ENCODE measurements at places on chromosomes 6 and 20.

DNA sequence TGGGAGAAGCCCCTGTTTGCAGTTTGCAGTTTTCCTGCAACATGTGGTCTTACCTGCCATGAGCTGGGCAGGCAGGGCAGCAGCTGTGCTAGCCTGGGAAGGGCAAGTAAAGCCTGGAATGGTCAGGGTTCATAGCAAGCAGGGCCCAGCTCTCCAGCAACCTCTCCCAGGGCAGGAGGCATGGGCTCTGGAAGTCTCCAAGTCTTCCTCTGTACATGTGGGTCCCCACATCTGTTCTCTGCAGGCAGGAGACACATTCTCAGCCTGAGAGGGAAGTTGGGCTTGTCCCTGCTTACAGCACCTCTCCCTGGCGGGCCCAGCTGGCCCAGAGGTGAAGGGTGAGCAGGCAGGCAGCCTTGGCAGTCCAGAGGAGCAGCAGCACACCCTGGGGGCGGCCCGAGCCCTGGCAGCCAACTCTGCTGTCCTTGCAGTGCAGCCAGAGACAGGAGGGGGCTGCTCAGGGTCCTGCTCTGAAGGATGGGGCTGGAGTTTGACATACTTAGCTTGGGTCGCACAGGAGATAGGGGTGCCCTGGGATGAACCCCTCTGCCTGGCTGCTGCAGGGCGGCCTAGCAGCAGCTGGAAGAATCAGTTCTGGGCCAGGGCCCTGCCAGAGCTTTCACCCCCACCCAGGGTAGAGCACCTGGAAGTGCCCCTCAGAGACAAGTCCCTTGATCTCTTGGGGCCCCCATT, 176.0 kb downstream of the MRPL14 start:
- DNase-seq, result no peak

DNA sequence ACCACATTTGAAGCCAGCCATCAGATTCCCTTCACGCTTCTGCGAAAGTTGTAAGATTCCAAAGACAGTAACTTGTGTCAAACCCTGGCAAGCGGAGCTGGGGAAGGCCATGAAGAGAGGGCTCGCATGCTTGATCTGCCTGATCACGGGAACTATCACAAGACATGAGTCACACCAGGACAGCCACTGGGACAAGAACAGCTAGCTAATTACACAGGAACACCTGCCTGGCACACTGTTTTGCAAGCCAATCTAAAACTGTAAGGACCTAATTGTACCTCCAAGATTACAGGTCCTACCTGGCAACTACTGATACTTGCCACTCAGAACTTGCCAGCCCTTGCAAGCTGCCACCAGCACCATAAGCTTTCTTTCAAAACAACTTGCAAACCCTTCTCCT, 289.3 kb downstream of the KIF16B start:
- DNase-seq, result no peak

GRCh38 chr6:111803804-111804203, 69.4 kb downstream of the FYN start:
- no peak for DNase-seq

GRCh38 chr20:37529214-37529967, 1.7 kb upstream of the BLCAP start:
- no peak for DNase-seq

DNA sequence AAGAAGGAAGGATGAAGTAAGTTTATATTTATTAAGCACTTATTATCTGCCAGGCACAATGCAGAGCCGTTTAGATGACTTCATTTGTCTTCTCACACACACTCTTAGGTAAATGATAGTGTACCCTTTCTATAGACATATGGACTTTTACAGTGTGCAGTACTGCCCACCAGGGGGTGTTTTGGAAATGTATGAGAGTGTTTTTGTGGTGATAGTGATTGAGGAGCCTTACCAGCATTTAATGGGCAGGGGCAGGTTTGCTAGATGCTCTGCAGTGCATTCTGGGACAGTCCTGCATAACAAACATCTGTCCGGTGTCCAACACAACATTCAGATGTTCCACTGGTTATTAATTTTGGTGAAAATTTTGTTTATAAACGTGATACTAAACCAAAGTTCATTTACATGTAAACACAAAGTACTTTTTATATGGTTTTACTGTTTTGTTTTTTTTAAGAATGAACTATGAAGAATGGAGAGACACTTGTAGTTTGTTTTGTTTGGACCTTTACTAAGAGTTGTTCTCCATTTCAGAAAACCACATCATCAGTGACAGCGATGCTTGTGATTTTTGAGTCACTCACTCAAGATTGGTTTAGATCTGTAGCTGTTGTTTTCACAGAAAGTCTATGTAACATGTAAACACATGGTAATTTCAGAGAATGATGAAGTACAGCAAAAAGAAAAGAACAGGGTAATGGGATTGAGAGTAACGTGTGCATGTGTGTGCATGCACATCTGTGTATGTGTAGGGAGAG, 19.9 kb downstream of the KCNS1 start:
- DNase-seq, result no peak

DNA sequence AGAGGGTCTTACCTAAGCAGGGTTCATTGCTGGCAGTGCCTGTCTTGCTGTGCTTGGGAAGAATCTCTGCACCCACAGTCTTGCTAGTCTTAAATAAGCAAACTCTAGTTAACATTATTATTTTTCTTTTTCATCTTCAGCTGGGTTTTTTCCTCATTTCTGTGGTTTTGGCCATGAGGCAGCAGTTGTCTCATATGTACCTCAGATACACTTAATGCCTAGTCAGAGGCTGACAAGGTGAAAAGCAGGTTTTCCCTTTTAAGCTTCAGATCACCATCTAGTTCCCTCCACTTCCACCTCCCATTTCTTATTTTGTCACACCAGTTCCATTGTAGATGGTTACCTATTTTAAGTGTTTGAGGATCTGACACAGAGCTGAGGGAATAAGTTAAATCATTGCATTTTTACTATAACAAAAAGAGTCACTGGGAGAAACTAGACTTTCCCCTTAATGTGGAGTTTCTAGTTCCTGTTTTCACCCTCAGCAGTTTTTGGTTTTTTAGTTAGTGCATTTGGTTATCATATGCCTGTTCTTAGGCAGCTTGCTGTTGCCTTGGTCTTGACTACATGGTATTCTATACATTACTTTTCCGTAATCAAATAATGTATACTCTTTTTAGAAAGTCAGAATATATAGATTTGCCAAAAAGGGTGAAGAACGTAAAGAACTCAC, 46.0 kb downstream of the AFDN start:
- no peak for DNase-seq

DNA sequence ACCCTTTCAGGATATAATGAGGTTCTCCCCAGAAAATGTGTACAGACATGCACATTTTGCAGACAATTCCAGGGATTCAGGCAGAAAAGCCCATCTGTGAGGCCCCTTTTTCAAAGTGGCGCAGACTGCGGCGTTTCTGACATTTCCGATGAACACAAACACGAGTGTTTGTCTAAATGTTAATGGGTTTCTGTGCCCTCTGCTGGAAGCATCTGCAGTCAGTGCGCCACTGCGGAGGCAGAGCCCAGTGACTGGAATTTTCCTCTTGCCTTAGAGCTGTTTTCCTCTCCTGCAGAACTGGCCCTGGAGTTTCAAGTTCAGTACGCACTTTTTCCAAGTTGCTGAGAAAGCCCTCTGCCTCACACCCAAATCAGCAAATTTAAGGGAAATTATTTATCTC, 15.3 kb downstream of the ANKRD60 start:
- no peak for DNase-seq

DNA sequence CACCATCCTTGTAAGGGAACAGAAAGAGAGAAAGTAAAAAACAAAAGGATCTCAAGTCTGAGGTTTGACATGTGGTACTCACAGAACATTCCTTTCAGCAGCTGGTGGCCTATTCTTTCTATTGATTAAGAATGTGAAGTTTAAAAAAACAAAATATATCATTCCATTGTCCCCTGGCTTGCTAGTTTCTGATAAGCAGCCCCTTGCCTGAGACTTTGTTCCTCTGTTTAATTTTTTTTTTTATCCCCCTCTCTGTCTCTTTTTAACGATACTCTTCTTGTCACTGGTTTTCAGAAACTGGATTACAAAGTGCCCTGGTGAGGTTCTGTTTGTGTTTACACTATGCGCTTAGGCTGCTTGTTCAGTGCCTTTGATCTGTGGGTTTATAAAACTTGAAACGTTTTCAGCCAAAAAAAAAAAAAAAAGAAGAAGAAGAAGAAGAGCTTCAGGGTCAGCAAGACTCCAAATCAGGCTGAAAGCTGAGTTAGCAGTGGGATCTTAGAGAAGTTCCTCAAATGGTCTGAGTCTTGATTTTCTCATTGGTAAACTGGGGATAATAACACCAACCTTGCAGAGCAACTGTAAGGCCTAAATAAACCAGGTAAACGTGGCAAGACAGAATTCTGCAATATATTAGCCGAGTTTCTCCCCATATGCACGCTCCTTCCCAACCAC, 45.1 kb upstream of the SLC22A23 start:
- DNase-seq, result no peak

DNA sequence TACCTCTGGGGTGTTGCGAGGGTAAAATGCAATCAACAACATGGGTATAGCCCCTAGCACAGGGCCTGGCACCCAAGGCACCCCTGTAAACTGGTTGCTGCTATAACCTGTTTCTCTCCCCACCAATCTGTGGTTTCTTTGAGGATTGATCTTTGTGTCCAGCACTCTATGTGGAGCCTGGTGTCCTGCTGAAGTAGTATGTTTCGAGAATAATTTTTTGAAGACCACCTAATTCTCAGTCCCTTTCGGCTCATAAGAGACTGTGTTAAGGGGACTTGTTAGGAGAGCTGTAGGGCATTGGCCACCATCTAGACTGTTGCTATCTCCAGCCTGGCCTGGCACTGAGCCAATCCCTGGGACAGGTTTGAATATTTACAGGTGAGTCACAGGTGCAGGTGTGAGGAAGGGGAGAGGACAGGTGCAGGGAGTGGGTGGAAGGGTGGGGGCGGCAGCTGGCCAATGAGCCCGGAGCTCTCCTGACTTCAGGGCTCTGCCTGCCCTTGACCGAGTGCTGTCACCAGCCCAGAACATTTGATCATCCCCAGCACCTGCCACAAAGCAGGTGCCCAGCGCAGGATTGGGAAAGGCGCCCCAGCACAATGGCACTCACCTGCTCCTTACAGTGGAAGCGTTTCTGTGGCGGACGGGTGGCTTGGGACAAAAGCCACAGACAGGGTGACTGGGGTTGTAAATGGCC, 8.1 kb upstream of the C20orf144 start:
- DNase-seq, result no peak

DNA sequence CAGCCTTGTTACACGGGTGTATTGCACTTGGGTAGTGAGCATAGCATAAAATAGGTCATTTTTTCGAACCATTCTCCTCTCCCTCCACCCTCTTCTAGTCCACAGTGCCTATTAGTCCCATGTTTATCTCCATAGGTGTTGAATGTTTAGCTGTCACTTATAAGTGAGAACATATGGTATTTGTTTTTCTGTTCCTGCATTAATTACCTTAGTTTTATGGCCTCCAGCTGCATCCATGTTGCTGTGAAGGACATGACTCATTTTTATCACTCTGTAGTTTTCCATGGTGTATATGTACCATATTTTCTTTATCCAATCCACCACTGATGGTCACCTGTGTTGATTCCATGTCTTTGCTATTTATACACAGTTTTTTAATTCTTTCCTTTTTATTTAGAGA, 889.5 kb downstream of the EYS start:
- DNase-seq, result no peak

GRCh38 chr6:137976430-137976829, 109.4 kb downstream of the TNFAIP3 start:
- DNase-seq, result no peak

DNA sequence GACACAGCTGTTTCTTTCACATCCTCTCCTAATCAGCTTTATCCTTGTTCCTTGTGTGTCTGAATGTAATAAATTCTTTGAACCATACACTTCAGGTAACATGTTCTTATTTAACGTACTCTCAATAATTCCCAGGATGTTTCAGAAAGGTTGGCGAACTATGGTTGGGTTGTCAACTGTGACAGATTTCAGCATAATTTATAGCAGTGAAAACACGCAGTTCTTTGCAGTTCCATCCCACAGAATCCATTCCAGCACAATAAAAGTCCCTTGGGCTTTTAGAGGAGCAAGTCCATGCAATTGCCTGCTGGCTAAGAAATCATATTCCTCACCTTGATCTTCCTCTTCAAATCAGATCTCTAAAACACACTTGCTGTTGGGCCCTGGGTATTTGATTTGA, 119.3 kb downstream of the COL9A1 start:
- no peak for DNase-seq

GRCh38 chr6:118889163-118889562, 4.8 kb upstream of the ASF1A start:
- no peak for DNase-seq

GRCh38 chr6:16055852-16056251, 73.0 kb upstream of the MYLIP start:
- DNase-seq, result no peak

- DNase-seq, result no peak
These were observed 121.7 kb downstream of the SMOC2 start for GRCh38 chr6:168562576-168563151.

DNA sequence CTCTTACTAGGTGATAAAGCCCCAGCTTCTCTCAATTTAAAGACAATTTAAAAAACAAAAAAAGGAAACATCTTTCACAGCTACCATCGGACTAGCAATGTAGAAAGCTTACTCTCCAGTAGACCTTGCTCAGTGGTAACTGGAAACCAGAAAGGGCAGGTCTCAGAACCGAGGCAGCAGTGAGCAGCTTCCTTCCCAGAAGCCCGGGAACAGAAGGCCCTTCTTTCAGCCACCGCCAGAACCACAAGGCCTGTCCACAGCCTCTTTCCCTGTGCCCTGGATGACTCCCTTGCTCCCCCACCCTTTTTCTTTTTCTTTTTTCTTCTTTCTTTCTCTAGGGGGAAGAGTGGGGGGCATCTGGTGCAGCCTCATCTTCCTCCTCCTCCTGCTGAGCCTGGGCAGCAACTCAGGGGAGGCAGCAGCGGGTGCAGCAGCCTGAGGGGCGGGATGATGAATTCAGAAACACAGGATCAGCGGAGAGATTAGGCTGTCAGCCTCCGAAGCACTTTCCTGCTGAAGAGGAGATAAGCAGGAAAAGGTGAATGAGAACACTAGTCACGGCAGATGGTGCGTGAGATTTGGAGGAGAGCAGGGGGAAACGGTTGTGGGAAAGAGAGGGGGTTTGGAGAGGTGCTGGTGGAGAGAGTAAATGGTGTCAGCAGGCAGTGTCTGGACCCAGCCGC, 158.5 kb downstream of the ID4 start:
- no peak for DNase-seq

DNA sequence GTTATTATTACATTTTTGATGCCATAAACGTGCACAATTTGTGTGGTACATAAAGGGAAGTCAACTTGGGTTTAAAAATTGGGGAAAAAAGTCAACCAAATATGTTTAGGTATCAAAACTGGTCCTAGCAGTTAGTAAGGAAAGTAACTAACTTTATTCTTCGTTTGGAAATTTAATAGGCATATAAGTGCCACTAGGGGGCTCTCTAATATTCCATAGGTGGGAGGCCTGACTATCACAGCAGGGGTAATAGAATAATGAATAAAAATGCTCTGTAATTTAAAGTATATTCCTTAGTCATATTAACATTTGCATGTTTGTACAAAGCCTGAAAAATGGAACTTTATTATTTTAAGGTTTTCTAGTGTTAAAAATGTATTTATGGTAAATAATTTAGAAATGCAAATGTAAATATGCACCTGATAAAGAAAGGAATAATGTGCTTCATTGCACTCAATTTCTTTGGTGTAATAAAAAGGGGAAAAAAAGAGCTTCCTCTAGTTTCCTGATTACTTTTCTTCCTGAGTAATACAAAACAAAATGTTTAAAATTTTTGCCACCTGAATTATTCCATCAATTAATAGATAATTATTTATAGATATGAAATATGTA, 125.7 kb upstream of the HDAC2 start:
- DNase-seq, result no peak

Data from AG09309 (cell line).